Upper lobe of left lung (tissue), 6 donors: ENCODE measurements at places on chromosomes 13 and 19. TPM values are rescaled to one million over a fixed set of nuclear protein-coding genes. Genes with fewer than 3 reads are reported as not detected.

- DNase-seq: no peak
- H3K27me3 ChIP-seq: no peaks in the 10 kb centered on the region
- no peak overlapping the region for H3K27ac ChIP-seq
- peaks cover 40% of the 10 kb centered on the region for H3K4me1 ChIP-seq
Measured at GRCh38 chr13:95267662-95268342, 33.4 kb downstream of the ABCC4 start.

GRCh38 chr13:80560609-80561008 is 219.7 kb upstream of the SPRY2 start:
- H3K4me3 ChIP-seq: no peak overlapping the region
- no peak for DNase-seq
- H3K36me3 ChIP-seq: no peaks in the 10 kb centered on the region
- no peaks in the 10 kb centered on the region for H3K4me1 ChIP-seq

DNA sequence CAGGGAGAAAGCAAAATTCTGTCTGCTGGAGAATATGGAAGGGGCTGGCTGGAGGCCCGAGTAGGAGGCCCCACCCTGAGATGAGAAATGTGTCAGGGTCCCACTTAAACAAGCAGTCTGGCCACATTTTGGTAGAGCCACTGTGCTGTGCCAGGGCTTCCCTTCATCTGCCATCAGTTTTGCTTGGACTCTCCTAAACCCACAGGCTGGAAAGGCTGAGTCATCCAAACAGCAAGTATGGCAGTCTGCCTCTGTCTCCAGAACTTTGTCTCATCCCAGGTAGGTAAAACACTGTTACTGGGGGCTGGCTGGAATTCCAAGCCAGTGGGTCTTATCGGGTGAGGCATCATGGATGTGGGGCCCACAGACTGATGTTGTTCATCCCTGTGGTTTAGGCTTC is 1390.6 kb downstream of the UQCRFS1 start:
- no peak for DNase-seq
- H3K36me3 ChIP-seq: no peaks in the 10 kb centered on the region
- no peak overlapping the region for H3K27ac ChIP-seq
- no peaks in the 10 kb centered on the region for H3K4me1 ChIP-seq

GRCh38 chr19:56959205-56959604 is 118.7 kb upstream of the PEG3 start:
- no peaks in the 10 kb centered on the region for H3K4me1 ChIP-seq
- no peak overlapping the region for H3K4me3 ChIP-seq
- H3K36me3 ChIP-seq: no peaks in the 10 kb centered on the region
- H3K27me3 ChIP-seq: no peaks in the 10 kb centered on the region
- no peak overlapping the region for H3K27ac ChIP-seq

GRCh38 chr13:113562085-113562749 is 22.3 kb upstream of the TFDP1 start:
- no peak overlapping the region for H3K4me3 ChIP-seq
- H3K27ac ChIP-seq: no peak overlapping the region
- no peaks in the 10 kb centered on the region for H3K4me1 ChIP-seq
- no peaks in the 10 kb centered on the region for H3K27me3 ChIP-seq
- peak; percentile 38 for DNase-seq
- no peaks in the 10 kb centered on the region for H3K36me3 ChIP-seq

GRCh38 chr19:15666186-15666585 is 6.7 kb upstream of the CYP4F12 start:
- H3K36me3 ChIP-seq: no peaks in the 10 kb centered on the region
- no peaks in the 10 kb centered on the region for H3K27me3 ChIP-seq
- no peaks in the 10 kb centered on the region for H3K4me1 ChIP-seq
- no peak for DNase-seq
- no peak overlapping the region for H3K4me3 ChIP-seq

GRCh38 chr13:27199696-27200095 is 28.1 kb upstream of the USP12 start:
- no peak for DNase-seq
- H3K27ac ChIP-seq: no peak overlapping the region
- H3K4me1 ChIP-seq: no peaks in the 10 kb centered on the region
- no peaks in the 10 kb centered on the region for H3K27me3 ChIP-seq

DNA sequence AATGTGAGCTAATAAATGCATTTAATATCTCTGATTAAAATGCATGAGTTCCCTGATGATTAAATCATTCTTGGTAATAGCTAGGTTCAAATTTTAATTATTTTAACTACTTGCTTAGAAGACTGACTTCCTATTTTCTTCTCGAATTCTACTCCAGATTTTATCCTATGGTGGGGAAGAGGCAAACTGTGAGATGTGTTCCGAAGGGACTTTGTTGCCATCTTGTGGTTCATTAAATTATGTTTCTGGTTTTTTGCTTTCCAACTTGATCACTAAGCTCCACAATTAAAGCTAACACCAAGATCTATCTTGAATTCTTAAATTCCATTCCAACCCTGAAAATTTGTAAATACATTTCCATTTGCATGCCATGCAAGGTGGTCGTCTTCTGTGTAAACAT is 538.4 kb upstream of the PCDH20 start:
- no peaks in the 10 kb centered on the region for H3K4me1 ChIP-seq
- no peak overlapping the region for H3K27ac ChIP-seq
- H3K36me3 ChIP-seq: no peaks in the 10 kb centered on the region
- no peak for DNase-seq

DNA sequence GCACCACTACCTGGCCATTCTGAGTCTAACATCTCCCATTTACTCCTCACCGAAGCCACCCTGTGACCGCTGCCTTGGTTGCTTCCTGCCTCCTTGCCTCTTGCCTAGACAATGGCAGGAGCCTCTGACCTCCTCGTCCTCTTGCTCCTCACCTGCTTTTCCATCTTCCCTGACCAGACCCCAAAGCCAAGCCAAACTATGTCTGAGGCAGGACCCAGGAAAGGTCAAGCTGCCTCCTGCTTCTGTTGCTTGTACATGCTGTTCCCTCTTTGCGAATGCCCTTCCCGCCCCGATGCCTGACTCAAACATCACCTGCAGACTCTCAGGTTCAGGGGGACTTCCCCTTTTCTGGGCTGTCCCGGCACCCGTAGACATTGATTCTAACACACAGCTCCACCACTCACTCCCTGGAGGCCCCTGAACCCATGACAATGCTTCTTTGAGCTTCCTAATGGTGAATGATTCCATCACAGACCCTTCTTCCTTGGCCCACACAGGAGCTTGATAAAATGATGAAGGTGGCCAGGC is 60.8 kb downstream of the F2RL3 start:
- H3K27me3 ChIP-seq: no peaks in the 10 kb centered on the region
- DNase-seq: peak; percentile 11
- no peaks in the 10 kb centered on the region for H3K4me1 ChIP-seq
- H3K27ac ChIP-seq: no peak overlapping the region

DNA sequence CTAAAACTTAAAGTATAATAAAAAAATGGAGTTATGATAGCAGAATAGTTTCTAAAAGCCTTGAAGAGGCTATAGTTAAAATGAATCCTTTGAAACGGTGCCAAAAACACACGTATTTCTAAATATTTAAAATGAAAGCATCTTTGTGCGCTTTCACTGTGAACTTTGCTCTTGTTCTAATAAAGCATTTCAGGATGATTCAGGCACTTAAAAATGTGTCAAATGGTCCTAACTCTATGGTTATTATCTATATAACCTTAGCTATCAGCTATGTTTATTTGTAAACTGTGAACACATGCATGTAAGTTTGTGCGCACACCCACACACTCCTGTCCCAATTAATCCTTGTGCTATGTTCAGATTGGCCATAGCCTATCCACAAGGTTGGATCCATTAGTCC is 124.5 kb downstream of the FLT1 start:
- DNase-seq: no peak
- H3K27ac ChIP-seq: no peak overlapping the region
- no peaks in the 10 kb centered on the region for H3K27me3 ChIP-seq

DNA sequence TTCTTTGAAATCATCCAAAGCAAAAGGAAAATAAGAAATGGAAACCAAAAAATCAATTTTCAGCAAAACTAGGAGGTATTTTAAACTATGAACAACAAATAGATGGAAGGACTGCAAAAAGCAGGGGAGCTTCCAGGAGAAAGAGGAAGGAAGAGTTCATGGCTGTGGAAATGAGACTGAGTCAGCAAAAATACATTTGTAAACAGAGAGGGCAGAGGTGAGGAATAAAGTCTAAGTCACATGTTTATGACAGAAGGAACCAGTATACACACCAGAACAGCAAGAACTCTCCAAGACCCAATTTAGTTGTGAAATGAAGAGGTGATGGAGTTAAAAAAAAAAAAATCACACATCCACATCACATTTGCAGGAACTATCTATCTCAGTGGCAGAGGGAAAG is 69.6 kb downstream of the RNASEH2B start:
- H3K36me3 ChIP-seq: no peaks in the 10 kb centered on the region
- H3K4me1 ChIP-seq: no peaks in the 10 kb centered on the region
- H3K27me3 ChIP-seq: no peaks in the 10 kb centered on the region
- no peak overlapping the region for H3K4me3 ChIP-seq
- no peak overlapping the region for H3K27ac ChIP-seq

DNA sequence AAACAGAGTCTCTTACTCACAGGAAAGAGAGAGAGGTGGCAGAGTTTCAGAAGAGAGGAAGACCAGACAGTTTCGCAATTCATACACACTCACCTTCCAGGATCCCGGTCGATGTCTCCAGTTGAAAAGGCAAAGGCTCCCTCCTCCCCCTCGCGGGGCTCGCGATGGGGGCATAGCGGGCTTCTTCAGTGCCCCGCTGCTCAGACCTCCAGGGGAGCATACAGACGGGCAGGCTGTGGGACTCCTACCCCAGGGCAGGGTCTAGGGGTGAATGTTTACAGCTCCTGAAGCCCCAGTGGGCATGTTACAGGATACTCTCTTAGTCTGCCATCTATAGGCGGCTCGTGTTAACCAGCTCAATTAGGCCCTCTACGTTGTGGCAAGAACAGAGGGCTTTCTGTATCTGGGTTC is 139.2 kb downstream of the SLITRK5 start:
- no peaks in the 10 kb centered on the region for H3K36me3 ChIP-seq
- no peaks in the 10 kb centered on the region for H3K27me3 ChIP-seq
- no peaks in the 10 kb centered on the region for H3K4me1 ChIP-seq
- no peak overlapping the region for H3K4me3 ChIP-seq

DNA sequence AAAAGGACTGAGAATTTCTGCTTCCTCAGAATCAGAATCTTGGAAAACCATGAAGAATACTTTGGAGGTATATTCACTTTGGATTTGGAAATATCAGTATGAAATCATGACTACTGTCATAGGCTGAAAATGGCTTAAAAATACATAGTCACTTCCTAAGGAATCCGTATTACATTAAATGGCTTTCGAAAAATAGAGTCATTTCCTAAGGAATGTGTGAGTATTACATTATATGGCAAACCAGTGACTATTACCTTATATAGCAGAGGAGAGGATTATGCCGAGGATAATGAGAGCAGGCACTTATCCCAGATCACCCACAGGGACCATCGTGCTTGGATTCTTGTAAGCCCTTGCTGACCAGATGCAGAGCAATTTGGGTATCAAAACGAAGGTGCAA is 1471.8 kb downstream of the EFNB2 start:
- no peak overlapping the region for H3K4me3 ChIP-seq
- no peaks in the 10 kb centered on the region for H3K4me1 ChIP-seq
- H3K27me3 ChIP-seq: no peaks in the 10 kb centered on the region
- no peaks in the 10 kb centered on the region for H3K36me3 ChIP-seq

The MBD3L2 gene
- total RNA-seq: not detected

The PSPN gene
- total RNA-seq: 1.7 TPM

The GTF2F2 gene
- total RNA-seq: 13.8 TPM

The IGFL1 gene
- not detected for total RNA-seq

The VSTM2B gene
- not detected for total RNA-seq
